Kidney (tissue), 22 donors: ENCODE measurements at places on chromosomes 3 and 15. TPM values are rescaled to one million over a fixed set of nuclear protein-coding genes. Genes with fewer than 3 reads are reported as not detected.

GRCh38 chr15:74847432-74847831, 4.5 kb upstream of the ULK3 start:
- peaks cover 27% of the 10 kb centered on the region for H3K36me3 ChIP-seq
- H3K27me3 ChIP-seq, result no peaks in the 10 kb centered on the region
- no peak for DNase-seq
- H3K27ac ChIP-seq, result peak overlapping the region; percentile 70
- no peak overlapping the region for H3K4me3 ChIP-seq

IL17RD gene
- 18.9 TPM for total RNA-seq

- peaks cover 24% of the 10 kb centered on the region for H3K36me3 ChIP-seq
- H3K4me1 ChIP-seq, result no peaks in the 10 kb centered on the region
- no peak overlapping the region for H3K27ac ChIP-seq
- H3K27me3 ChIP-seq, result no peaks in the 10 kb centered on the region
Observed at GRCh38 chr15:73585871-73586654, 47.1 kb downstream of the NPTN start.

ALG1L2 gene
- 0.82 TPM for total RNA-seq

P2RY1 gene
- total RNA-seq, result 2.2 TPM

DNA sequence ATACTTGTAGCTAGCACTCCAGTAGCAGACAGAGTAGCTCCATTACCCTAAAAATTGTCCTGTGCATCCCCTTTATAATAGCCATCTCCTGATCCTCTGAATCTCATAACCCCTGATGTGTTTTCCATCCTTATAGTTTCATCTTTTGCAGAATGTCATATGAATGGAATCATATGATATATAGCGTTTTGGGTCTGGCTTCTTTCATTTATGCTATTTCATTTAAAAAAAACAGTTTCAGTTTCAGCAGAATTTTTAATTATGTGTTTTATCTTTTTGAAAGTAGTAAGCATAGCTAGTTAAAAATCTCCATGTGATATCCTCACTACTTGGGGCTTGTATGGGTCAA, 132.7 kb downstream of the KLF13 start:
- H3K4me1 ChIP-seq, result peaks cover 3% of the 10 kb centered on the region
- H3K27me3 ChIP-seq, result no peaks in the 10 kb centered on the region
- no peak for DNase-seq
- H3K36me3 ChIP-seq, result no peaks in the 10 kb centered on the region
- H3K27ac ChIP-seq, result no peak overlapping the region
- H3K4me3 ChIP-seq, result no peak overlapping the region

RARRES1 gene
- 94.0 TPM for total RNA-seq
